ENCODE measurements at places on chromosomes 2 and 18.

DNA sequence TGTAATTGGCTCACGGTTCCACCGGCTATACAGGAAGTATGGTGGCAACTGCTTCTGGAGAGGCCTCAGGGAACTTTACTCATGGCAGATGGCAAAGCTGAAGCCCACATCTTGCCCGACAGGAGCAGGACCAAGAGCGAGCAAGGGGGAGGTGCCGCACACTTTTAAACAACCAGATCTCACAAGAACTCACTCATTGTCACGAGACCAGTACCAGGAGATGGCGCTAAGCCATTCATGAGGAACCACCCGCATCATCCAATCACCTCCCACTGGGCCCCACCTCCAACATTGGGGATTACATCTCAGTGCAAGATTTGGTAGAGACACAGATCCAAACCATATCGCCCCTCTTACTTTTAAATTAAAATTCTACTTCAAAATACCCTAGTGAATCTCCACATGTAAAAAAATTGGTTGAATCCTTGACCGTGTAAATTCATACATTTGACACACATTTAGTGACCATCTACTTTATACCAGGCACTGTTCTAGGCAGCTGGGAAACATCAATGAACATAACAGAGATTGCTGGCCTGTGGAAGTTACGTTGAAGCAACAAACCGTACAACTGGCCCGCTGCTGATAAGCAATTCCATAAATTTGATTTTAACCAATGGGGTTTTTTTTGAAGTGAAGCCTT lies 87.6 kb downstream of the ALPK2 start:
- DNase-seq = no peak

- no peak for DNase-seq
These were observed 133.0 kb upstream of the EML6 start for GRCh38 chr2:54590216-54591120.

- no peak for DNase-seq
These were observed 77.8 kb downstream of the FAM161A start for GRCh38 chr2:61775956-61776570.

GRCh38 chr2:204483608-204484081 lies 61.6 kb upstream of the PARD3B start:
- DNase-seq = no peak

DNA sequence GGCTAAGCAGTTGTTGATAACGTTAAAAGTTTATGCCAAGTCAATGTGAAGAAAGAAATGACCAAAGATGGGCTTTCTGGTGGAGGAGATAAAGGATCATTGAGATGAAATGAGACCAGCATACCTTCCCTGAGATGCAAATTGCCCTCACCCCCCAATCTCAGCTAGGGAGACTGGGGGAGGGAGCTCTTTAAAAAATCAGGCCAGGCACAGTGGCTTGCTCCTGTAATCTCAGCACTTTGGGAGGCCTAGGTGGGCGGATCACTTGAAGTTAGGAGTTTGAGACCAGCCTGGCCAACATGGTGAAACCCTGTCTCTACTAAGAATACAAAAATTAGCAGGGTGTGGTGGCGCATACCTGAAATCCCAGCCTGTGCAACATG lies 30.9 kb upstream of the KCMF1 start:
- DNase-seq = no peak

- DNase-seq = no peak
These were observed 22.0 kb downstream of the SMAD7 start for GRCh38 chr18:48928787-48929186.

GRCh38 chr18:23012249-23012648 lies 79.1 kb downstream of the RBBP8 start:
- DNase-seq = no peak

GRCh38 chr2:119659601-119660342 lies 19.2 kb upstream of the TMEM177 start:
- no peak for DNase-seq

DNA sequence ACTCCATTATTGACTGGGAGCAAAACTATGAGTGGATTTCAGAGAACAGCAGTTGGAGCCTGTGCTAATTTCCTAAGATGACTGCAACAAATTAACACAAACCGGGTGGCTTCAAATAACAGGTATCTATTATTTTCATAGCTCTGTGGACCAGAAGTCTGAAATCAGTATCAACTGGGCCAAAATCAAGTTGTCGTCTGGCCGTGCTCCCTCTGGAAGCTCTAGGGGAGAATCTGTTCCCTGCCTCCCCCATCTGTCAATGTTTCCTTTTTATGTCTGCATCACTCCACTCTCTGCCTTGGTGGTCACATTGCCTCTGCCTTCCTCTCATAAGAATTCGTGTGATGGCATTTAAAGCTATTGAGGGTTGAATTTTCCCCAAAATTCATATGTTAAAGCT lies 269.8 kb downstream of the TMX3 start:
- no peak for DNase-seq

DNA sequence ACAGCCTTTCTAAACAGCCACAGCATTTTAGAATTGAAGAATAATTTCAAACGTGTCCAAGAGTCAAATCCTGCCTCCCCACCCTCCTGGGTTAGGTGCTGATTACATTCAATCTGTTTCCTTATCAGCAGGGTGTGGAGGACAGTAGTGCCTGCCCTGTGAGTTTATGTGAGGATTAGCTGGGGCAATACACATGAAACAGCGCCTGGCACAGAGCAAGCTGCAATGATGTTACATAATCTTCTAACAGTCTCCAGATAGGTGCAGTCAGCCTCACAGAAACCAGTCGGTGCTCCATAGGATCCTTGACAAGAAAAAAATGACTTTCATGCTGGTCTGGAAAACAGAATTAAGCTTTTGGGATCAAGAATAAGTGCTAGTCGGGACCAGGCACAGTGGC lies 91.7 kb upstream of the ITGA6 start:
- DNase-seq = no peak

DNA sequence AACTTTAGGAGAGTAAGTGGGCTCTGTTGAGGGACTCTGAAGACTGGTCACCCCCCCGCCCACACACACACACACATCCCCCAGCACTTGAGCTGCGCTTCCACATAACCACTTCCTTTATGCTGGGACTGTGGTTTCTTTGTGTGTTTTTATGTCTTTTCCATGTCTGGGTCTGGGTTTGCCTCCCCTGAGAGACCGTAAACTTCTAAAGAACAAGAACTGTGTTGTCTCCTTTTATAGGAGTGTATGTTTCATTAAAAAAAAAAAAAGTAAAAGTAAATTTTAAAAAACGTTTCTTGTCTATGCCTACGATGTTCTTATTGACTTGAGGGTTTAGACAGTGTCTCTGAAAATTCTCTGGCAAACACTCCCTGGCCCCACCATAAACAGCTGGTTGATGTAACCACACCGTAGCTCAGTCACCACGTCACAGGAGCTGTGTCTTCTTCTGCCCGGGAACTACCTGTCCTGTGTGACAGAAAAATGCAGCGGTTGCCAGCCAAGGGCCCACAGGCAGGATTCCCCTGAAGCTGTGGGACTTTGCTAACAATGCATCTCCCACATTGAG lies 68.0 kb downstream of the KLHL29 start:
- DNase-seq = no peak

GRCh38 chr2:176125772-176126054 lies 3.2 kb downstream of the HOXD9 start:
- DNase-seq = no peak

DNA sequence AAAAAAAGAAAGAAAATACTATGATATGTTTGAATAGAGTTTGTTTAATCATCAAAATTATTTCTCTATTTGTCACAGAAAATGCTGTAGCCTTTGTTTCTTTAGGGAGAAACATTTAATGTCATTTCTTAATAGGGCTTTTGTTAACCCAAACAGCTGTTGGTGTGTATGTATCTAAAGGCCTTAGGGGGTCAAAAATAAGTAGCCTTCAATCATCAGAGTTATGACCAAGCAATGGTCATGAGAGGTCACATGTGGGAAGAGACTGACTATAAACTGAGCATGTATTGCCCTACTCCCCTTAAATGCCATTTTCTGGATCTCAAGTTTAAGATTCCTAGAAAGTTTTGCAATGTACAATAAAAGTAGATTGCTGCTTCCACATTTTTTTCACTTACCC lies 22.7 kb downstream of the HNMT start:
- no peak for DNase-seq

DNA sequence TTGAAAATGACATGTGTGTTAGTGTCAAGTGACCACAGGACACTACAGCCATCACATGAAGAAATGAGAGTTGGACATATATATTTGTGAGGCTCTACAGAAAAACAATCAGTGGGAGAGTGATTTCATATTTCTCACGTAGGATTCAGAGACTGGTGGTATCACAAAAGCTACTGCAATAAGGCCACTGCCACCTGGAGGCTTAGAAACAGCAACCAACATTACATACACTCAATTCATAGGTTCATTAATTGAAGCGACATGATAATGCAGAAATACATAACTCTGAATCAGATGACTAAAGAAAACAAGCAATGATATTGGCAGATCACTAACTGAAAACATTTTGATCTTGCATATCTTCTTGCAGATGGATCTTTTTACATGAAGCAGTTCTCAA lies 248.1 kb upstream of the KLHL14 start:
- DNase-seq = no peak

DNA sequence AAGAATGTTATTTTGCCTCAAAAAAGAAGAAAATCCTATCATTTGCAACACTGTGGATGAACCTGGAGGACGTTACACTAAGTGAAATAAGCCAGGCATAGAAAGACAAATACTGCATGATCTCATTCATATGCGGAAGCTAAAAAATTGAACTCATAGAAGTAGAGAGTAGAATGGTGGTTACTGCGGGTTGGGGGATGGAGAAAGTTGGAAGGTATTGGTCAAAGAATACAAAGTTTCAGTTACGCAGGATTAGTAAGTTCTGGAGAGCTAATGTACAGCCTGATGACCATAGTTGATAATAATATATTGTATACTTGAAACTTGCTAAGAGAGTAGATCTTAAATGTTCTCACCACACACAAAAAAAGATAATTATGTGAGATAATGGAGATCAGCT lies 5.0 kb upstream of the GALNT5 start:
- no peak for DNase-seq

DNA sequence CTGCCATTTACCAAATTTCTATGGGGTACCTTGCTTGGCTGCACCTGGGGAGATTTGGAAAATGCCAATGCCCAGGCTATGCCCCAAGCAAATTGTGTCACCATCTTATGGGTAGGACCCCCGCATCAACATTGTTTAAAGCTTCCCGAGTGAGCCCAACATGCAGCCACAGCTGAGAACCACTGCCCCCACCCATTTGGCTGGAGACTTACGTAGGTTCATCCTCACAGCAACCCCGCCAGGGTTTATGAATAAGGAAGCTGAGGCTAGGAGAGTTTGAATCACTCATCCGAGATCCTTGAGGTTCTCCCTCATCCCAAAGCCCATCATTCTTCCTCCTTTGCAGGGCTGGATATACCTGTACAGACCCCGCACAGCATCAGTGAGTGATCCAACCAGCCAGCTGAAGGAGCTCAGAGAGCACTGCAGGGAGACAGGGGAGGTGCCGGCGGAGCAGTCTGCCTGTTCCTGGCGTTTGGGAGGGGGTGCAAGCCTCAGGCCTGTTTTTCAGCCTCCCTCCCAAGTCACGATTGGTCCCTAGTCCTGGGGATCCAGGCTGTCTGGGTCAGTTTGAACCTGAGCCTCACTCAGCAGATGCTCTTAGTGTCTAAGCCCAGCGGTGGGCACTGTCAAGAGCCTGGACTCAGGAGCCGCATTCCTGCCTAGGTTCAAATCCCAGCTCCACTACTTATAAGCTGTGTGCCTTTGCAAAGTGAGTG lies 164.9 kb downstream of the SMAD7 start:
- DNase-seq = no peak

- peak; percentile 96 for DNase-seq
These were observed 11.0 kb upstream of the SFTPB start for GRCh38 chr2:85678794-85679672.

DNA sequence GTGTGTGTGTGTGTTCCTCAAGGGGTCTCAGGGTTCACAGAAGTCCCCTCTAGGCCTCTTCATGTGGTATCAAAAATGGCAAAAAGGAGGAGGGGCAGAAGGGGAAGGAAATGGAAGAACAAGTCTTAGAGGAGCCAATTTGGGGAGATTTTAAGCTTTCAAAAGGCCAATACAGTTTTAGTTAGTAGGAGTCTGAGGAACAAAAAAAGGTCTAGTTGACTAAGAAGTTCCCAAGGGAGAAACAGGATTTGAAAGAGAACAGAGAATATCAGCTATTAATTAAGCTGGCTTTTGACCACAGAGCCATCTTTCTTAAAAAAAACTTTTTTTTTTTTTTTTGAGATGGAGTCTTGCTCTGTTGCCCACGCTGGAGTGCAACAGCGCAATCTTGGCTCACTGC lies 7.1 kb downstream of the RNF125 start:
- DNase-seq = no peak

- DNase-seq = no peak
These were observed 89.6 kb downstream of the TCF7L1 start for GRCh38 chr2:85222792-85223191.

GRCh38 chr2:197309691-197310231 lies 819 bp downstream of the ANKRD44 start:
- no peak for DNase-seq

GRCh38 chr18:69865776-69866175 lies 81.9 kb downstream of the CD226 start:
- DNase-seq = no peak

- no peak for DNase-seq
These were observed 4.8 kb downstream of the NEU4 start for GRCh38 chr2:241813644-241814392.

DNA sequence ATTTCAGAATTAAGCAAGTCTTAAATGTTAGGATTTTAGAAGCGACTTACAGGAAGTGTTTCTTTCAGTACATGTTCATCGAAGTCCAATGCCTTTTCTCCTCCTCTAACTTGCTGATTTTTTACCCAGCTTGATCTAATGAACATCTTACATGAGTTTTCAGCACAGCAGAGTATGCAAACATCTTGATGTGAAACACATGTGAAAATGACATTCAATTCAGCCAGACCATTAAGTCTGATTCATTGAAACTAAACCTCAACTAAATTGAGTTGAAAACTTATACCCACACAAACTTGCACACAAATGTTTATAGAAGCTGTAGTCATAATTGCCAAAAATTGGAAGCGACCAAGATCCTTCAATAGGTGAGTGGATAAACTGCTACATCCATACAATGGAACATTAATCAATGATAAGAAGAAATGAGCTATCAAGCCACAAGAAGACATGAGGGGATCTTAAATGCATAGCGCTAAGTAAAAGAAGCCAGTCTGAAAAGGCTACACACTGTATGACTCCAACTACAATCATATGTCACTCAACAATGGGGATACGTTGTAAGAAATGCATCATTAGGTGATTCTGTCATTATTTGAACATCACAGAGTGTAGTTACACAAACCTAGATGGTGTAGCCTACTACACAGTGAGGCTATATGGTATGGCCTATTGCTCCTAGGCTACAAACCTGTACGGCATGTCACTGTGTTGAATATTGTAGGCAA lies 18.5 kb downstream of the PSTPIP2 start:
- no peak for DNase-seq

DNA sequence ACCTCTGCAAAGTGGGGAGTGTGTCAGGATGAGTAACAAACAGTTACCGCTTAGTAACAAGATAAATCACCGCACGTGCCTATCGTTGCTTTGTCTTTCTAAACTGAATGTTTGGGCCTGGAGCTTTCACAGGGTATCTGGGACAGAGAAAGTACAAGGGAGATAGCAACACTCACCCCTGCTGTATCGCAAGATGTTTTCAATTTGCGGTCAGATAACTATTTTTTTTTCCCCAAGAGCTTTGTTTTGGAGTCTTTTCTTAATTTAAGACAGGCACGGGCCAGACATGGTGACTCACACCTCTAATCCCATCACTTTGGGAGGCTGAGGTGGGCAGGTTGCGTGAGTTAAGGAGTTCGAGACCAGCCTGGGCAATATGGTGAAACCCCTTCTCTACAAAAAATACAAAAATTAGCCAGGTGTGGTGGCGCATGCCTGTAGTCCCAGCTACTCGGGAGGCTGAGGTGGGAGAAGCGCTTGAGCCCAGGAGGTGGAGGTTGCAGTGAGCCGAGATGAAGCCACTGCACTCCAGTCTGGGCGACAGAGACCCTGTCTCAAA lies 146.6 kb downstream of the GBX2 start:
- DNase-seq = no peak

All from esophagus muscularis mucosa (tissue), 4 donors.